ENCODE measurements at places on chromosomes 1 and 21.

DNA sequence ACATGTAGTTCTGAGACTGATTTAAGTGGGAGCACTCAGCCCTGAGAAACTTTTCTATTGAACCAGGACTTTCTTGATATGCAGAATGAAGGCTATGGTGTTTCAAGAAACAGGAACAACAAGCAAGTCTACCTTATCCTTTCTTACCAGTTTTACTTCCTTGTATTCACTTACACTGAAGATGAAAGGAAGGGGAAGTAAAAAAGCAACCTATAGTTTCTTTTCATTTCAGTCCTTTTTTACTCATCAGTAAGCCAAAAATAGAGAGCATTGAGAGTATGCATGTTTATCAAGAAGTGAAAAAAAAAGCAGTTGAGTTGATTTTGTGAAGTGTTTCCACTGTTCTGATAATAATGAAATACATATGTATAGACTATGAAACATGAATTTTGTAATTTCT, 1010.3 kb downstream of the AMY1C start:
- DNase-seq, result no peak

DNA sequence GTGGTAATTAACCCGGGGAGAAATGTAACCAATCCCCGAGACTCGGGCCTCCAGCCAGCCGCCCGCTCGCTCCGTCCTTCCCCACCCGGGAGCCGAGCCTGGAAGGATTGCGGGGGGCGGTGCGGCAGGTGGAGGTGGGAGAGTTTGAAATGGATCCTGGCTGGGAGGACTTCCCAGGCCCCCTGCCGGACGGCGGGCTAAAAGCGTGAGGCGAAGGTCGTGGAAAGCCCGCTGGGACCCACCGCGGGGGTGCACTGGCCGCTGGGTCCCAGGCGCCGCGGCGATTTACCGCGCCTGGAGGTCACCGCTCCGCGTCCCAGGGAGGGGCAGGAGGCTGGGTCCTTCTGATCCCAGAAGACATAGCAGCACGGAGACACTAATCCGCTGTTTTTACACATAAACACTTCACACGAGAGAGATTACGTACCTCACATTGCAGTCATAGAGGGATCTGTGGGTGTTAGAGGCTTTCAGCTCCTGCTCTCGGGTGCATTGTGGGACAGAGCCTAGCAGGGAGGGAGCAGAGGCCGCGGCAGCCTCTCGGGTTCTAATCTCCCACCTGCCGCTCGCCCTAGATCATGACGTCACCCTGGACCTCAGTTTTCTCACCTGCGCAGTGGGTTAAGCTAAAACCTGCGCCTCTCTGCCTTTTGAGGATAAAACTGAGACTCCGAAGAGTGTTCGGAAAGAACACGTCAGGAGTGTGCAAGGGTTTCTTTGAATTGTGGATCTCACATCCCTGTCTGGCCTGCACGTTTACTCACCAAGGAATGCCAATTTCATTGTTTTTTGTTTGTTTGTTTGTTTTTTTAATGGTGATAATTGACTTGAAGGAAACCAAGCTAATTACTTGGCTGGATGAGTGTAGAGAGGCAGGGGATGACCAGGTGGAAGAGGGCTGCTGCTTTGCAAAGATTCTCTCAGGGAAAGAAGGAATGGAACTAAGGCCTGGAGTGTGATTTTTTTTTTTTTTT, 17.1 kb upstream of the TMEM9 start:
- no peak for DNase-seq

DNA sequence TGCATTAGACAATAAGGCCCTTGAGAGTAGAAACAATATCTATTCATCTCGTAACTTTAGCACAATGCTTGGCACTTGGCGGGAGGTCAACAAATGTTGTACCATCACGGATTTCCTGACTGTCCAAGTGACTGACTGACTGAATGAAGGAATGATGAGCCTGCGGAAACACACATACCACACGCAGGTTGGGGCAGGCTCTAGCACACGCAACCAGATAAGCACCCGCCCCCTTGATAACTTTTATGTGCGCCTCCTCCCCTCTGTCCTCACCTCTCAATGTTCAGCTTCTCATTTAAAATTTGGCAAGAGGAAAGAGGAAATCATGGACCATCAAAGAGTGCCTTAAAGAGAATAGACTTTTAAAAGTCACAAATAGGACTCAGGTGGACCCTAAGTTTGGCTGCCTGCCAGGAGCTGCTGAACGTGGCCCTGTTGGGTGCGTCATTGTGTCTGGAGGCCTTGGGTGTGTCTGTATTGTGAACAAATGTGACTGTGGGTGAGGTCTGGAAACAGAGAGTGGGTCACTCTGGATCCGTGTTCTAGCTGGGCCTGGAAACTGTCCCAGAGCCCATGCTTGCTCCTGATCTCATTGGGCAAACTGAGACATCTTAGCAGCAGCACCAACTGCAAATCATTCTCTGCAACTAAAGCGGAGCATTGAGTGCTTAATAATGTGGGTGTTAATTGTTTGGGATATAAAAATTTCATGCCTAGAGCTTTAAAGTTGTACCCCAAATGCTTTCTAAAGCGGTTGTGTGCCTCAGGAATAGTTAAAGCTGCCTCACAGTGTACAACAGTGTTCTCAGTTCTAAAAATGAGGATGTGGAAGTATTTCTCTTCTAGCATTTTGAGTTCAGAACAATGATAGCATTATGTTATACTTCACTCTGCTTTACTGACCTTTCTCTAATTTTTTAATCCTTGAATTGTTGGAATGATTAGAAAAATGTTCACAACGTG, 47.6 kb upstream of the ABCG1 start:
- DNase-seq, result no peak

DNA sequence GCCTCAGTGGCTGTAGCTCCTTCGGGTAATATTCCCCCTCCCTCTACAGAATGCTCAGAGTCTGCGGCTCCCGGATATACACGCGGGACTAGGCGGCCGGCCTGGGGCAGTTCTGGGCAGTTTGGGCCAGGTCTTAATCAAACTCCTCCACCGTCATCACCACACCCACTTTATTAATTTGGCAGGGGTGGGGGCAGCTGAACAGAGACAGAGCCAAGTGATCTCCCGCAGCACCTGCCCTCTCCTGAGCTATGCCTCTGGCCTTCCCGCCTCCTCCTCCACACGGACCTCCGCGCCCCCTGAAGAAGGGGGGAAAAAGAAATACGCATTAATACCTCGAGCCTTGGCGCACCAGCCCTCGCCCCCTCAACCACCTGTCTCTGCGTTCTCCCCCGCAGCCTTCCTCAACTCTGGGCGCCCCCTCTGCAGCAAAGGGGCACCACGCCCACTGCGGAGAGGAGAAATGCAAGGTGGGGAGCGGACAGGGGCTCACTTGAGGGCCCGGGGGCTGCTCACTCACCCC, 42.6 kb downstream of the CD34 start:
- no peak for DNase-seq

GRCh38 chr1:66505671-66506392, 28.1 kb upstream of the SGIP1 start:
- no peak for DNase-seq

DNA sequence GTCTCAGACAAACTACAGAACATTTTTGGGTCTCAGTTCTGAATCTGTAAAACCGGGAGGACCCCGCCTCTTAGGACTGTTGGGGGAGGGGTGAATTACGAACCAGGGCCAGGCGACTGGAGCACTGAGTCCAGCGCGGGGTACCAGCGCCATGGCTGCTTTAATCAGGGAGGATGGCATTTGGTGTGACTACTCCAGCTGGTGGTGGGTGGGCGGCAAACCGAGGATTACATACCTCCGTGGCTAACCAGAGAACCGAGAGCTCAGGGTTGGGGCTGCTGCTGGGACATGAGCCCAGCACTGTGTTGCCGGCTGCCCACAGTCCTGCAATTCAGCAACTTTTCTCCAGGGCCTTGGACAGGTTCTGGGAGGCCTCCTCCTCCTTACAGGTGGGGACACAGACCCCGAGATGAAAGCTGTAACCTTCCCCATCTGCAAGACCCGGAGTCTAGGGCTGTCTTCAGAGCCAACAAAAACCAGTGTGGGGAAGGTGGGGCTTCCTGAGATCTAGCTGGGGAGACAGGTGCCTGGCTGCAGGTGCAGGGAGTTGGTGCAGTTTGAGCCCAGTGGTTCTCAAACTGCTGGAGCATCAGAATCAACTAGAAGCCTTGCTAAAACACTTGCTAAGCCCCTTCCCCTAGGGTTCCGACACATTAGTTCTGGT, 273.5 kb downstream of the FOXD2 start:
- no peak for DNase-seq

- no peak for DNase-seq
These were observed 9.8 kb upstream of the SLC30A1 start for GRCh38 chr1:211588711-211589110.

Measured in spinal cord (tissue), 10 donors.